ENCODE measurements at places on chromosomes 6 and 20. TPM values are rescaled to one million over a fixed set of nuclear protein-coding genes. Genes with fewer than 3 reads are reported as not detected.

DNA sequence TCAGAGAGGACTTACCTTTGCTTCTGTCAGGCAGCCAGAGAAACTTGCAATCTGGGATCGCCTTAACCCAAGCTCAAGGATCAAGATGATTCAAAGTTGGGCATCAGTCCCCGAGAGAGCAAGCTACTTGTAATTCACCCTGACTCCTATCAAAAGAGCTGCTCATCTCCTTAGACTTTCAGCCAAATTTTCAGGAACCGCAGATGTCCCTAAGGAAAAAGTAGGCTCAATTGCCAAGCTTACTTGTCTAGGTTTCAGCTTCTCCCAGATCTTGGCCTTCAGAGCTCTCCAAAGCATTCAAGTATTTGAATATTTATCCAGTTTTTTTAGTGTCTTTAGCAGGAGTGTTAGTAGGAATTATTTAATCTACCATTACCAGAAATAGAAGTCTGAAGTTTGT, 434.1 kb upstream of the MMS22L start:
- H3K4me3 ChIP-seq, result no peak overlapping the region
- no peaks in the 10 kb centered on the region for H3K27me3 ChIP-seq
- no peaks in the 10 kb centered on the region for H3K4me1 ChIP-seq

- no peaks in the 10 kb centered on the region for H3K27me3 ChIP-seq
- H3K4me3 ChIP-seq, result no peak overlapping the region
- H3K4me1 ChIP-seq, result no peaks in the 10 kb centered on the region
- H3K36me3 ChIP-seq, result no peaks in the 10 kb centered on the region
- H3K27ac ChIP-seq, result no peak overlapping the region
- no peak for DNase-seq
Observed at GRCh38 chr6:12567682-12568081, 148.9 kb upstream of the PHACTR1 start.

GRCh38 chr6:142339113-142339512, 37.3 kb downstream of the ADGRG6 start:
- H3K27ac ChIP-seq, result no peak overlapping the region
- peaks cover 2% of the 10 kb centered on the region for H3K4me1 ChIP-seq
- H3K36me3 ChIP-seq, result no peaks in the 10 kb centered on the region
- H3K4me3 ChIP-seq, result no peak overlapping the region
- H3K27me3 ChIP-seq, result peaks cover 6% of the 10 kb centered on the region

DNA sequence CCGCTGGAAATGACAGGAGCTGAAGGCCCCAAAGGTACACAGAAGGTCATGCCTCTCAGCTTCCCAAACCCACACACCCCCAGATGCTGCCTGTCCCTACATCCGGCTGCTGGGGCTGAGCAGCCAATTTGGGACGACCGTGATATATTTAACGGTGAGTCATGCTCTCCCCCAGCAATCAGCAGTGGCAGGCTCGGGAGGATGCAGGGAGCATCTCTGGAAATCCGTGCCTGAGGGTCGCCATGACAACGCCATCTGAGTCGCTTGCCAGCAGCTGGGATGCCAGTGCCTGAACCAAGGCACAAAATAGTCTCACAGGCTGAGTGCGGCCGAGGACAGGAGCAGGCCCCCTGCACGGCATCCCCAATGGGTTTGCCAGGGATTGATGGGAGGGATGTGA, 57.9 kb downstream of the KCNB1 start:
- no peaks in the 10 kb centered on the region for H3K36me3 ChIP-seq
- H3K27me3 ChIP-seq, result peaks cover 25% of the 10 kb centered on the region
- DNase-seq, result no peak
- H3K4me3 ChIP-seq, result no peak overlapping the region
- no peak overlapping the region for H3K27ac ChIP-seq
- H3K4me1 ChIP-seq, result no peaks in the 10 kb centered on the region

GRCh38 chr6:117573006-117573680, 29.2 kb downstream of the GOPC start:
- H3K27ac ChIP-seq, result no peak overlapping the region
- H3K27me3 ChIP-seq, result no peaks in the 10 kb centered on the region
- DNase-seq, result no peak
- peaks cover 22% of the 10 kb centered on the region for H3K36me3 ChIP-seq
- H3K4me3 ChIP-seq, result no peak overlapping the region

The VSX1 gene
- total RNA-seq, result not detected

DNA sequence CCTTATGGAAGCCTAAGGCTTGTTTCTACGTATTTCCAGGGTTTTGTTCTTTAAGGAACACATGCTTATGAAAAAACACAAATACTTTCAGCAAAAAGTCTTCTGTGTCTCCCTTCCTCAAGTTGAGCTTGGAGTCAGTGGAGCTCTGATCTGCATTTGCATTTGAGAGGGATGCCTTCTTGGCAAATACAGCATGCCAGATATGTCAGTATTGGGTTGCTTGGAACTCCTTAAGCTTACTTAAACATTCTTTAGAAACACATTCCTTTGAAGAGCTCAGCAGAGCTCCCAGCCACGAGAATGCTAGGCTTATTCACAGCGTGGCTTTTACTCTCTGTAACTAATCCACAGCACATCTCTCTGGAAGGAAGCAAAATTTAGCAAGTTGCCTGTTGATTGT, 68.3 kb downstream of the ANKRD6 start:
- H3K27me3 ChIP-seq, result peaks cover 9% of the 10 kb centered on the region
- no peak overlapping the region for H3K4me3 ChIP-seq
- no peak for DNase-seq
- no peaks in the 10 kb centered on the region for H3K4me1 ChIP-seq
- no peak overlapping the region for H3K27ac ChIP-seq
- peaks cover 1% of the 10 kb centered on the region for H3K36me3 ChIP-seq

- no peaks in the 10 kb centered on the region for H3K27me3 ChIP-seq
- no peak overlapping the region for H3K4me3 ChIP-seq
- DNase-seq, result no peak
- H3K36me3 ChIP-seq, result no peaks in the 10 kb centered on the region
Observed at GRCh38 chr6:9754515-9754914, 660.4 kb downstream of the TFAP2A start.

GRCh38 chr20:513429-513828, 30.2 kb downstream of the CSNK2A1 start:
- no peak overlapping the region for H3K4me3 ChIP-seq
- no peaks in the 10 kb centered on the region for H3K27me3 ChIP-seq
- peaks cover 28% of the 10 kb centered on the region for H3K4me1 ChIP-seq
- no peak overlapping the region for H3K27ac ChIP-seq
- peaks cover 42% of the 10 kb centered on the region for H3K36me3 ChIP-seq
- DNase-seq, result no peak

DNA sequence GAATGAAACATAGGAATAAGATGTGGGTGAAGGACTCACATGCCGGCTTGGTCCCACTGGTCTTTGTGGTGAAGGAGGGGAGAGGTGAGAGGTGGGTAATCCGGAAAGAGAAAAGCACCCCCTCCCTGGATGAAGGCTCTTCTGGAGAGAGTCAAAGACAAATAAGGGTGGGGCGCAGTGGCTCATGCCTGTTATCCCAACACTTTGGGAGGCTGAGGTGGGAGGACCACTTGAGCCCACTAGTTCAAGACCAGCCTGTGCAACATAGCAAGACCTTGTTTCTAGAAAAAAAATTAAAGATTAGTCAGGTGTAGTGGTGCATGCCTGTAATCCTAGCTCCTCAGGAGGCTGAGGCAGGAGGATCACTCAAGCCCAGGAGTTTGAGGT, 3.1 kb downstream of the LTB start:
- H3K36me3 ChIP-seq, result peaks cover 61% of the 10 kb centered on the region
- peaks cover 69% of the 10 kb centered on the region for H3K4me1 ChIP-seq
- H3K27me3 ChIP-seq, result no peaks in the 10 kb centered on the region
- DNase-seq, result no peak

GRCh38 chr6:159959165-159959975, 9.5 kb upstream of the IGF2R start:
- H3K36me3 ChIP-seq, result no peaks in the 10 kb centered on the region
- DNase-seq, result no peak
- peaks cover 2% of the 10 kb centered on the region for H3K4me1 ChIP-seq
- H3K27ac ChIP-seq, result no peak overlapping the region
- peaks cover 18% of the 10 kb centered on the region for H3K27me3 ChIP-seq

DNA sequence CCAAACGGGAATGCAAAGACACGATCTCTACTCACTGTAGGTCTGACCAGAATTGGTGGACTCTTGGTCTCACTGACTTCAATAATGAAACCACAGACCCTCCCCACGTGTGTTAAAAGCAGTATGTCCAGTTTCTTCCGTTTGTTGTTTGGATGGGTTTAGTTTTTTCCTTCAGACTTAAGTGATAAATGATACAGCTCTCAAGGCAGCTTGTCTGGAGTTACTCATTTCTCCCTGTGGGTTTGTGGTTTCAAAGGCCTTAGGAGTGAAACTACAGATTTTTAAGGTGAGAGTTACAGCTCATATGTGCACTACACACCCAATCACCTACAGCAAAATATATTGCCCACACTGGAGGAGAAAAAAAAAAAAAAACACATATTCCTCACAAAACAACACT, 86.7 kb upstream of the STMND1 start:
- no peaks in the 10 kb centered on the region for H3K36me3 ChIP-seq
- H3K27ac ChIP-seq, result no peak overlapping the region
- H3K4me3 ChIP-seq, result peak overlapping the region; percentile 57
- H3K27me3 ChIP-seq, result peaks cover 27% of the 10 kb centered on the region
- H3K4me1 ChIP-seq, result peaks cover 6% of the 10 kb centered on the region

All from activated naive CD8-positive, alpha-beta T cell treated with anti-CD3 and anti-CD28 coated beads, Interleukin-2, amount 10 ng/mL, durations not matched to agents 7 days and 5 days (primary cell).